ENCODE measurements at places on chromosomes 6 and 20.

DNA sequence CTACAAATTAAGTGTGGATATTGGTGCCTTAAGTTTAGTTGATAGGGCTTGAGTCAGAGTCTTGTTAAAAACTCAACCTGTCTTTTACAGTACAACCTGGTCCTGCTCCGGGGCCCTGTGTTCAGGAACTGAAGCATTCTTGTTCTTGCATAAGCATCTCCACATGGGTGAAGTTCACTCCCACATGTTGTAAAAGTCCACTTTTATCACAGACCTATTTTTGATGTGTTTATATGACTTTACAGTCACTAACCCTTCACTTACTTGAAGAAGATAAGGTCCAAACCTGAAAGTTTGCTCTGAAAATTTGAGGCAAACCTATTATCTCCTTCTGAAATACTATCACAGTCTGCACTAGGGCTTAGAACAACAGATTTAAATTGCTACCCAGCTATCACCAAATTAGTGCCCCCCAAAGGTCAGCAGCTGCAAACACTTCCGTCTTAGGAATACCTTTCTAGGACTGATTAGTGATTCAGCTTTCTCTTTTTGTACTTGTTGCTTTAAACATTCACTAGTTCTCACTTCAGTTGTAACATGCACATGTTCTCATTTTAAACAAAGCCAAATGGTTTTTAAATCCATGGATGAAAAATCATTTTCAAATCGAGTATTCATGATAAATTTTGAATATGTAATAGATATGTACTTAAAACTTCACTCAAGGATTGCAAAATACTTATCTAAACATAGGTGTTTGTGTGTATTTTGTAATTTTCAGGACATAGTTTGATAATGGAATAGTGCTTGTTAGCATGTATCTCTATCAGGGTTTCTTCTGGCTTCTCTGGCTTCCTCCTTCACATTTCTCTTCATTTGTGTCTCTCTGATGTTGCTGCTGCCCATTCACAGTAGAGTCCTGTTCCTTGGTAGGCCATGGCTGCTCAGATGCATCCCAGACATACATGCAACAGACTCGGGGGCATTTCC is 469.8 kb upstream of the SOX4 start:
- DNase-seq, result no peak

DNA sequence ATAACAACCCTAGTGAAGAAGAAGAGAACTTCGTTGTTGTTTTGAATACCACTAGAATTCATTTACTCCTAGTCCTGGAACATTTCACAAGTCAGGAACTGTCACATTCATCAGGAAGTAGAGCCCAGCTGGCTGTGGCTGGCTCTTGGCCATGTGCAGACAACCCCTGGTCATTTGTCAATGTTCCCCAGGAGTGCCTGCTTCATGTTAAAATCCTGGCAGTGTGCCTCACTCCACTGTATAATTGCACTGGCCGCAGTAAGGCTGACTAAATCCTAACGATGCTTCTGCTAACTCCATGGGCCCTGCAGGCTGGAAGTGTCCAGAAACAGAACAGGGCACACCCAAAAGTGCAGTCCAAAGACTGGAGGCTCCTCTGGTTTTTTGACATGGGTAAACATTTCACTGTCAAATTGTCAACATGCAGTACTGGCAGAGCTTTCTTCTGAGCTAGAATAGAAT is 41.5 kb upstream of the ADGRF1 start:
- DNase-seq, result no peak

DNA sequence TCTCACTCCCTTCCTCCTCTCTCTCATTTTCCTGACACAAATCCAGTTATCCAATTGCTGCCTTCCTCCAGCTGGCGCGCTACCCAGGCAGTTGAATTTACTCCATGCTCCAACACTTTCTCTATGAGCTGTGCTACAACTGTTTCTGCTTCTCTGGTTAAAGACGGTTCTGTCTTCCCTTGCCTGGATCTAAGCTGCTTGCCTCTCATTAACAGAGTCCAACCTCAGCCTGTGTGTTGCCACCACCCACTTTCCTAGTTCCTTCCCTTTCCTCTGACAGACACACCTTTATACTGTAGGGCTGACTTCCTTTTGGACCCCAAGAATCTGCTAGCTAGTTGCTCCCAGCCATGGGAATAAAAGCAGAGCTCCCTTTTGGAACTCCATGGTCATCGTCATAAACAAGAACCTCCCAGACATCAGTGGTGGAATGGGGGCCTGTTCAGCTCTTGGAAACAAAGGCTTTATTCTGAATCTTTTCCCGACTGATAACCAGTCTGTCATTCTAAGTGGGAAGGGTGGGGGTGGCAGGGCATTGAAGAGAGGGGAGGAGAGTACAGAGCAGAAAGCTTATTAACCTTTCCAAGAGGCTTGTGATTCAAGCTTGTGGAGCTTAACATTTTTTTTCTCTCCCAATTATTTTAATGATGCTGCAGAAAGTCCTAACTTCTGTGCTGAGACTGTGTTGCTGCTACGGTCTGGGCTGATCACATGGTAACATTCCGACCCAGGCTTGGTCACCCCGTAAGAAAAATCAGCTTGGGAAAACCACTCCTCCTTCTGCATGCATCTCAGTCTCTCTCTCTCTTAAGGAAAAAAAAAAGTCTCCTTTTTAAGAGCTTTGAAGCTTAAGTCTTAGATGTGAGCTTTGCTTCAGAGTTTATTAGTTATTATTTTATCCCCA is 31.3 kb upstream of the BMP2 start:
- DNase-seq, result no peak

GRCh38 chr20:51428401-51429143 is 113.9 kb downstream of the NFATC2 start:
- no peak for DNase-seq

DNA sequence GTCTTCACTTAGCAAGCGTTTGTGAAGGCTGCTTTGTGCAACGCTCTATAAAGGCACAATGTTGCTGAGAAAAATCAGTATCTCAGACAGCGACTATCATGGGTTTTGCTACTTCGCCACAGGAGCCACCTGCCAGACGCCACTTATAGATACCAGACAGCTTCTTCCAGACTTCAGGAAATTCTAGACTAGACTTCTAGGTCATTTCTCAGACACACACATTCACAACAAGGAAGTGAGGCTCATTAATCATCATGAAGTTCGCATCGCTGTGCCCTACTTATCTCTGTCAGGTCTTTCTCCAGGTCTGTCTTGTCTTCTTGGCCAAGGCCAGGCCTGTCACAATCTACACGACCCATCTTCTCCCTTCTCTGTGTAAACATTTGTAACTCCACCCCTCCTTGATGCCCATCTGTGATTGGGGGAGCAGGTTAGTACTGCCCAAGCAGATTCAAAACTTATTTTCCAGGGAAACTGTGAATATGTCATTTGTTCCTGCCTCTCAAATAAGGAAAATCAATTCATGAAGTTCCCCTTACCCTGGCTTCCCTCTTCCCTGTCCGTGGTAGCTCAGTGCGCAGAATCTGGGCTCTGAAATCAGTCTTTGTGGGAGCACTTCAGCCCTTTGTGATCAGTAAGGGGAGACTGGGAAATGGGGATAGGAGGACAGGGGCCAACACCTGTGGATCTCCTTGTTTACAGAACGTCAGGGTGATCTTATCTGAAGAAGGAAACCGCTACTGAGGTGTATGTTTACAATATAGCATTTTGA is 115.5 kb downstream of the TNFAIP3 start:
- DNase-seq, result no peak

GRCh38 chr6:166862287-166862977 is 93.9 kb downstream of the RNASET2 start:
- DNase-seq, result peak; percentile 50

GRCh38 chr20:60589623-60590022 is 631.4 kb downstream of the CDH26 start:
- DNase-seq, result no peak

DNA sequence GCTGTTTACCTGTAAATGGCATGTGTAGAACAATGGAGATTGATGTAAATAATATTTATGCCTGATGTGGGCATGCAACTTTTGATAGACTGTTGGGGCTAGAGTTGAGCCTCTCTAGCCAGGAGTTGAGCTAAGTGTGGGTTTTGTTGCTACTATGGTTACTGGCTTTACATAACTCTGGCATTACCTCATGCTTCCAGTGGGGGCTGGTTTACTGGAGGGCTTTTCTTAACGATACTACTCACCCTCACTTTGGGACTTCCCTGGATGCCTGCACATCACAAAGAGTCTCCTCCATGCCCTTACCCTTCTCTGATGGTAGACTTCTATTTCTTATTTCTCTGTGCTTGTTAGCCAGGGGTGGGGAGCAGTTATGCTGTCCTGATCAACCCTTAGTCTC is 524.6 kb upstream of the CDH4 start:
- no peak for DNase-seq

DNA sequence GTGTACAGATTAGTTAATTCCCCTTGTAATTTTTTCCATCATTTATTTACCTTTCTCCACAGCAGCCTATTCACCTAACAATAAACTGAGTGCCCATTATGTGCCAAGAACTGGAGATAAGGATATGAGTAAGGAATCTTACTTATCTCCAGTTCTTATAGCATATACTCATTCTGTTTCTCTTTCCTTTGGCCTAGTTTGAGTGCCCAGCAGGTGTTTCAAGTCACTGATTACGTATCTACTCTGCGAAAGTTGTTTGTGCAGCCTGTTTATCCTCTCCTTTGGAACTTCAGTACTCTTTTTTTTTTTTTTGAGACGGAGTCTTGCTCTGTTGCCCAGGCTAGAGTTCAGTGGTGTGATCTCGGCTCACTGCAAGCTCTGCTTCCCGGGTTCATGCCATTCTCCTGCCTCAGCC is 17.3 kb upstream of the POU5F1 start:
- no peak for DNase-seq

GRCh38 chr20:5780846-5781217 is 30.6 kb downstream of the SHLD1 start:
- DNase-seq, result no peak

DNA sequence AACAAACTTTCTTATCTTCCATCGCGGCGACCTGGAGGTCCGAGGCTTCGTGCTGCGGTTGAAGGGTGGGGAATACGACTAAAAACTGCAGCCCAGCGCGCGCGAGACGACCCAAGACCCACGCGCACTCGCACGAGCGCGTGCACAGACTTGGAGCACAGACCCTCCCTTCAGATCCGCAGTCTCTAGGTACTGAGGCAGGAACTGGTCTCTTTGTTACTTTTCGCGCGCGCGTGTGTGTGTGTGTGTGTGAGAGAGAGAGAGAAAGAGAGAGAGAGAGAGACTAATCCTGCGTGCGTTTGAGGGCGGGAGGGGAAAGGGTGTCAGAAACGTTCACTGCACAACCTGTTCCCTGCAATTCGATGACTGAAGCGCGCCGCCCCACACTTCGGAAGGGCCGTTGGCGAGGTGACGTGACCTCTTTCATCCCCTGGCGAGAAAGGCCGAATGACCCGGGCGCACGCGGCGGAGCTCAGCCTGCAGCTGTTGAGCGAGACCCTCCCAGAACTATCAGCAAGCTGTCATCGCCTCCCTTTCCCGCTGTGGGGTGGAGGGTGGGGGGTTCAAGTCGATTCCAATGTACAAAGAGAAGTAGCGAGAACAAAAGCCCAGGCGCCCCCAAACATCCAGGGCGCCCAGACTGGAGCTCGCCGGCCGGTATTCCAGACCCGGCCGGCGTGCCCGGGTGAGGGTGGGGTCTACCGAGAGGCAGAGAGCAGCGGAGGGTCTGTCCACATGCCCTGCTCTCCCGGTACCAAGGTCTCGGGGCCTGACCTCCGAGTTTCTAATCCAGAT is 1.5 kb upstream of the TUBB2B start:
- DNase-seq, result peak; percentile 41

GRCh38 chr6:169188475-169188874 is 65.2 kb downstream of the THBS2 start:
- DNase-seq, result no peak

GRCh38 chr6:89117211-89118108 is at the start of gene SRSF12:
TSS of gene SRSF12 (minus strand) at chr6:89118071. CDS start at chr6:89117887, 184 bp downstream.
- DNase-seq, result peak; percentile 50

GRCh38 chr20:6651016-6651415 is 116.5 kb upstream of the BMP2 start:
- DNase-seq, result no peak

GRCh38 chr6:37987018-37987417 is 167.5 kb downstream of the ZFAND3 start:
- peak; percentile 30 for DNase-seq

GRCh38 chr6:95231416-95231815 is 345.9 kb upstream of the MANEA start:
- DNase-seq, result no peak

DNA sequence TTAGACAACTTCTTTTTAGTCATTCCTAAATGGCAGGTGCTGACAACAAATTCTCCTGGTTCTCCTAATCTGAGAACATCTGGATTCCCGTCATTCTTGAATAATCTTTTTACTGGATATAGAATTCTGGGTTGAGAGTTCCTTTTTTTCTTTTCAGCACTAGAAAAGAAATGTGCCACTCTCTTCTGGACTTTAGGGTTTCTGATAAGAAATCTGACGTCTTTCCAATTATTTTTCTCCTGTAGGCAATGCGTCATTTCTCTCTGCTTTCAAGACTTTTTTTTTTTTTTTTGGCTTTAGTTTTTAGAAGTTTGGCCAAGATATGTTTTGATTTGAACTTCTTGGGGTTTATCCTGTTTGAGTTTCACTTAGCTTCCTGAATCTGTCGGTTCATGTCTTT is 66.1 kb upstream of the RNF24 start:
- DNase-seq, result no peak

- DNase-seq, result no peak
Observed at GRCh38 chr20:47427746-47428145, 71.2 kb upstream of the ZMYND8 start.

- no peak for DNase-seq
Observed at GRCh38 chr20:33693741-33694638, 7.8 kb upstream of the E2F1 start.

GRCh38 chr6:151036869-151037680 is 171.6 kb downstream of the MTHFD1L start:
- no peak for DNase-seq

- DNase-seq, result no peak
Observed at GRCh38 chr20:4470375-4470774, 251.3 kb upstream of the PRND start.

DNA sequence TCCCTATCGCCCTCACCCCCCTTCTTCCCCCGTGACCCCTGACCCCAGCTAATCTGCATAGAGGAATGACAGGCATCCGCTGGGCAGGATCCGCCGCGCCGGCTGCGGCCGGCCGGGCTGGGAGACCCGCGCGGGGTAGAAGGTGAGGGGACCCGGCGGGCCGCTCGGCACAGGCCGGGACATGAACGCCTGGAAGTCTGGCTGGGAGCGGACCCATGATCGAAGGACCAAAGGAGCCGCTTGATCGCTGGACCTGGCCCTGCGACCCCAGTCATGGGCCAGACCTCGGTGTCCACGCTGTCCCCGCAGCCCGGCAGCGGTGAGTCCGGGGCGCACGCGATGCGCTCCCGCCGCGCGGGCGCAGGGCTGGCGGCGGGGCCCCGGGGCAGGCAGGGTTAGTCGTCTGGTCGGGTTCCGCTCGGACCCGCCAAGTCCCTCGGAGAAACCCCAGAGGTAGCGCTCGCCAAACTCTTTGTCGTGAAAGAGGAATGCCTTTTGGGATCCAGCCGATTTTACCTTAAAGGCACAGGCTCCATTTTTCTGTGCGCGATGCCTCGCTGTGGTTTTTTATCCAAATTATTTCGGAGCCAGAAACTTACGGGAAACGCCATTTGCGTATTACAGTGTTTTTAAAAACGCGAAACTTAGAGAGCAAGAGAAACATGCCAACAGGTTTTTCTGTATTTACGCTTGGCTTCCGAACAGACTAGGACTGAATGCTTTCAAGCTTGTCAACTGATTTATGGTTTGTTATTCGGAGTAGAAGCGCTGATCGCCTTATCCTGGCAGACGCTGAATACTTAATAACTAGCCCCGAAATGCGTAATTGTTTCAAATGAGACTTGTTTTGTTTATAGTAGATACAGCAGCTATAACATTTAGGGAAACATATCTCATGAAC is at the start of gene PHACTR2:
PHACTR2 (plus strand) TSS at position 75 of the 901 bp plus-strand sequence; CDS start at position 274, 199 bp downstream.
- DNase-seq, result peak; percentile 60

GRCh38 chr6:149852180-149852579 is 12.0 kb downstream of the LRP11 start:
- DNase-seq, result no peak
